ENCODE measurements at places on chromosomes 12 and 14.

- DNase-seq, result no peak
These were observed 20.7 kb downstream of the PRPF40B start for GRCh38 chr12:49643961-49644619.

GRCh38 chr12:111699-112493 lies 45.3 kb downstream of the IQSEC3 start:
- no peak for DNase-seq

DNA sequence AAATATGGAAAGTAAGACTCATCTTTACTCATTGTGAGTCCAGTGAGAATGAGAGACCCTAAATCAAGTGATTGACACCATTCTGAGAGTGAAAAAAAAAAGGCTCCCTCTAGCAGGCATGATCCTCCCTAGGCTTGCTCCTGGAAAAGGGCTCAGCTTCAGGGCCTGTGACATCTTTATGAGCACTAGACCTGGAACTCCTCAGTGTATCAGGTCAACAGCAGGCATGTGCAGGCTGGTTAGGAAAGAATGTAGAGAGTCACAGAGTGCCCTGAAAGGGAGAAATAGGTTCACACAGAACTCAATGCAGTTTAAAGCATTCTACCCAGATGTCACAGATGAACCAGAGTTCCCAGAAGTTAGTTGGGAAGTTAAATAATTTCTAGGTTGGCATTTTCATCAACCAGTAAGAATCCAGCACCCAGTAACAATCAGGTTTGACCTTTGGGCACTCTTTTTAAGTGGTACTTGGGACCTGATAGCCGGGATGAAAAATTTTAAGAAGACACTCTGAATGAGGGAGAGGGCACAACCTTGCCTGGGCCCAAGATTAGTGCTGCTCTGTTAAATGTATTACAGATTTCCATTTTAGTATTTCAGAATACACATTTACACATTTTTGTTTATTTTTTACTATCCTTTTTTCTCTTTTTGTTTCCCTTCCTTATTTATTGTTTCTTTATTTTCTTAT lies 828.8 kb downstream of the C12orf50 start:
- no peak for DNase-seq

GRCh38 chr14:71716041-71716772 lies 216.0 kb upstream of the RGS6 start:
- DNase-seq, result no peak

DNA sequence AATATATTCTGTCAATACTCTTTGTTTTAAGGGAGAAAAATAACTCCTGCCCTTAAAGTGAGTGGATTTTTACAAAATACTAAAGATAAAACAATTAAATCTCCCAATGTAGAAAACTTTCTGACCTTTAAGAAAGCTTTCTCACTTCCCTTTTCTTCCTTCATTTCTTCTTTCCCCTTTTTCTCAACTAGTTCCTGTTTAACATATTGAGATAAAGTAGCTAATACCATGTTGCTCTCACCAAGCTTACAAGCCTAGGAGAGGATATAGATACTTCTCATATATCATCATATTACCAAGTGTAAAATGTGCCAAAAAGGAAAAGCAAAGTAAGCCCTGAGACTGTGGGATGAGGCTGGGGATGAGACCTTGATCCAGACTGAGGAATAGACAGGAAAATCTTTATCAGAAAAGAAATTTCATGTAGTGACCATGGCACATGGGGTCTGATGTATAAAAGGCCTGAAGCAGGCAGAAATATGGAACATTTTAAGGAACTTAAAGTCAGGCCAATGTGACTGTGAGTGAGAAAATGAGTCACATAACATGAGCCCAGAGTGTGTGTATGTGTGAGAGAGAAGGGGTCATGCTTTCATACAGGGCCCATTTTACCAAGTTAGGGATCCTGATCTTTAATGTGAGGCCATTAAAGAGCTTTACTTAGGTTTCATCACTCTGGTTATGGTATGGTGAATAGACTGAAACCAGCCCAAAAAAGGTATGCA lies 1.6 kb upstream of the RPL10L start:
- DNase-seq, result no peak

GRCh38 chr12:107228076-107228475 lies 134.7 kb upstream of the CRY1 start:
- no peak for DNase-seq

GRCh38 chr12:122215771-122216170 lies 10.1 kb downstream of the DIABLO start:
- DNase-seq, result no peak

- DNase-seq, result no peak
These were observed 159.8 kb downstream of the CACNA1C start for GRCh38 chr12:2212537-2212936.

GRCh38 chr12:47882781-47883546 lies 21.8 kb downstream of the VDR start:
- no peak for DNase-seq
